ENCODE measurements at places on chromosomes 2 and 18.

DNA sequence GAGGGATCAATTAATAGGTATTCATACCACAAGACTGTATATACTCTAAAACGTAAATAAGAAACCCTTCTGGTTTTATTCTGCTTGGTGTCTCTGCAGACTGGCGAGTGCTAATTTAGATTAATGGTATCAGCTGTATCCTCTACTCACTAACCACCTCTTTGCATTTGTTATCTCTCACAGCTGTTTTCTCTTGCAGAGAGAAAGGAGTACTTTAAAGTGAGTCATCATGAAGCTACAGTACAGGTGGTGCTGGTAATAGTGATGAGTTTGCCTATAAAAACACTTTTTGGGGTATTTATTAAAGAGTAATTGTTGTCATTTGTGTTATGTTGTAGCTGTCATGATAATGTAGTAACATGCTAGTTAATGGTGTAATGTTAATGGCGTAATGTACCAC, 147.7 kb downstream of the NETO1 start:
- no peak for DNase-seq

DNA sequence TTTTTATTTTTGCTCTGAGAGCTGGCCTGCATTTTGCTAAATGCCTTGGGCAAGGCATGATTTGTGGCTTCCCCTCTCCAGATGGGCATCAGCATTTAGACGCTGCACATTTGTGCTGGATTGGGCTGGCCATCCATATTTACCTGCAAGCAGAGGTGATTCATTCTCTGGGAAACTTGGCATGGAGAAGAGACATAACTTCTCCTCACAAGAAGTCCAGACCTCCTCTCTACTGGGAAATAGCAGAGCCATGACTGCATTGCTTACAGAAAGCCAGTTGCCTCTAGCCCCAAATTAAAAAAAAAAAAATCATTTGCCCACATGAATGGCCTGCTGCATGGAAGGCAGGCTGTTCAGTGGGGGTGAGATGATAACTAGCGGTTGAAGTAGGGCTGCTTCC, 120.1 kb downstream of the ACTR3 start:
- DNase-seq: no peak

DNA sequence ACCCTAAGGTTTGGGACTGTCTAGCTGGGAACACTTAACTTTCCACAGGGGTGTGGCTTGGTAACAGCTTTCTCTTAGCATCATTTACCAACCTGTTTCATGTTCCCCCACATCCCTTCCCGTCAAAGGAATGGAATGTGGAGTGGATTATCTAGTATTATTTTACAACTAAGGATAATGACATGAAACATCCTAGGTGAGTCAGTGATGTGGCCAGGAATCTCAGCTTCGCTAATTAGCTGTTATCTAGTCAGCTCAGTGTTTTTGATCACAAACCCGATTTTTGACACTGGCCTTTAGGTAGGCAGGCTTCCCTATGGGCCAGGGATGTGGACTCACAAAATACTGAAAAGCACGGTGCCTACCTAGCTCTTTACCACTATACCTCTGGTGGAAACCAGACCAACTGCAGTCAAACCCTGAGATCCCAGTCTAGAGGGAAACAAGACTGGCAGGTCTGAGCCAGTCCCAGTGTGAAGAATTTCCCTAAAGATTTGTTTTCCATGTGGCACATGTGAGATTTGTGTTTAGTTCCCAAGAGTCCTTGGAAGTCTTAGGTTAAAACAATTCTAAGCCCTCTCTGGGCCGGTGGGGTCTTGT, 2.8 kb upstream of the NRP2 start:
- DNase-seq: no peak

GRCh38 chr2:211113334-211114175, 557.2 kb downstream of the CPS1 start:
- no peak for DNase-seq

DNA sequence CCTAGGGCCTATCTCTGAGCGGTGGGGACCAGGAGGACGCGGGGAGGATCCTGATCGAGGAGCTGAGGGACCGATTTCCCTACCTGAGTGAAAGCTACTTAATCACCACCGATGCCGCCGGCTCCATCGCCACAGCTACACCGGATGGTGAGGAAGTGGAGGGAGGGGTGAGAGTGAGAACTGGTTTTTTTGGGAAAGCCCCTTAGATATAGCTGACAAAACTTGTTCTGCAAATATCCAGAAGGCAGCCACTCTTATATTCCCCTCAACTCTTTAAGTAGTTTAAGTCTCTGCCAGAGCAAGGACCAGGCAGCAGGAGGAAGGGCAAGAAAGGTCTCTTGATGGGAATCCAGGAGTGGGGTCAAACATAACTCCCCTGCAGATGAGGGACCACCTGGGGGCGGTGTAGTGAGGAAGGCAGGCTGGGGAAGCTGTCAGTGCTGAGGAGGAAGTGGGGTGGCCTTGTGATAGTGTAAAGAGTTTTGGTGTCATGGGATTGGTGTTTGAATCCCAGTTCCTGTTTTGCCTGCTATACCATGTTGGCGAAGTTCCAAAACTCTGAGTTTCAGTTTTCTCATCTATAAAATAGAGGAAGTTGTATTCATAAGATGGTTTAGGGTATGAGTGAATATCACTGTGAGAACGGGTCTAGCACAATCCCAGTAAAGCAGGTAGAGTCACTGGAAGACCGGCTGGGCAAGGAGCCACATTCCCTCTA, 3.4 kb downstream of the NAGK start:
- DNase-seq: no peak

DNA sequence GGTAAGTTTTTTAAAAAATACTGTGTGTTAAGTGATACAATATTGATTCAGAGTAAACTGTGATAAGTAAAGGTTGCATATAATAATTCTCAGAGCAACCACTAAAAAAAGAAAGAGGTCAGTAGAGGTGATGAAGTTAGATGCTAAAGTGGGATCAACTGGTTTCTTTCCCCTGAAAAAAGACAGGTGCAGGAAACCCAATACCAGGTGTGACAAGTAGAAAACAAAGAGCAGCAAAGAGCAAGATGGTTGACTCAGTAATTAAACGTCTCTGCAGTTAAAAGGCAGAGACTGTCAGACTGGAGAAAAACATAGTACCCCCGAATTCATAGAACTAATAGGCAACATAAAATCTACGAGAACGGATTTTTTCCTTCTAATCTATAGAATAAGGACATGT, 128.3 kb downstream of the ATP9B start:
- no peak for DNase-seq

DNA sequence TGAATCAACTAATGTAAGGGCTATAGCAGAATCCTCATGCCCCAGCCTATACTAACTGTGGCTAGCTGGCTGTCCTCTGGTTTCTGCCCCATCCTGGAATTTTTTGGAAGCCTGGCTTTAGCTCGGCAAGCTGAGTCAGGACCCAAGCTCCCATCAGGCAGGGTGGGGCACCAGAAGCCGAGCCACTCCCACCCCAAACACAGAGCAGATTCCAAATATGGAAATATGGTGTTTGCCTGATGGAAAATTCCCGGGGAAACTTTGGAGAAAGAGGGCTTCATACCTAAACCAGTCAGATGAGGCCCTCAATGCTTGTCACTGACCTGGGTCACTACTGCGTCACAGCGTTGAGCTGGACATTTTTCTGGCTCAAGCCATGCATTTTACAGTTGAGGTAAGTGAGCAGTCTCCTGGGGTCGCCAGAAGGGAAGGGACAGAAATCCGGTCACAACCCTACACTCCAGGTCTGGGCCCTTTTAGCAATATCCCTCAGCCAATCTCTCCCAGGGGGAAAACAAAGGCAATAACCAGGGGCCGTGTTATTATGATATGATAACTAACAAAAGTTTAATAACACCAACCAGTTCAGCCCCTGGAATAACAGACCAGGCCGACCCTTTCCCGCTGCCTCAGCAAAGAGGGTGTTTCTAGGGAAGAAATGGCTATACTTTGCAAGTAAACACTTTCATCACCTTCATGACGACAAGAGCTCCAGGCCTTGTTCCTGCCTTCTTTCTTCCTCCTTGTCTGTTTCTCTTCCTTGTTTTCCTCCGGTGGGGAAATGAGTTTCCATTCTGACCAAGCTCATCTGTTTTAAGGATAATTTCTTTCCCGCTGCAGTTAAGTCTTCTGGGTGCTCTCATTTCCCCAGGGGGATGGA, 37.7 kb downstream of the PSD4 start:
- DNase-seq: no peak

DNA sequence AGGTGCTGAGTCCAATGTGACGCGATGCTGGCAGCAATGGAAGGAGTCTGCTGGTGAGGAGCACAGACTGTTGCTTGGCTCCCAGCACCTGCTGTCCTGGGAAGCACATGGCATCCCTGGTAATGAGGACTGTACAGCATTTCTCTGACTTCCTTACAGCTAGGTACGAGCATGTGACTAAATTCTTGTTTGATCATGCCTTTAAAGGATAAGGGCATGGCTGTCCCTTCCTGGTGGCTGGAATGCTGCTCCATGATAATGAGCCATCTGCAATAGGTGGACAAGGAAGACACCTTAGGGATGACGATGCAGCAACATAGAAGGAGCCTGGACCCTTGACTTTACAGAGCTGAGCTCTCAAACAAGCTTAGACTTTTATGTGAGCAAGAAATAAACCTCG, 278.0 kb upstream of the SPRED2 start:
- no peak for DNase-seq

- no peak for DNase-seq
Observed at GRCh38 chr2:65580824-65581223, 148.4 kb upstream of the SPRED2 start.

GRCh38 chr18:12421732-12422131, 14.0 kb downstream of the PRELID3A start:
- DNase-seq: no peak

DNA sequence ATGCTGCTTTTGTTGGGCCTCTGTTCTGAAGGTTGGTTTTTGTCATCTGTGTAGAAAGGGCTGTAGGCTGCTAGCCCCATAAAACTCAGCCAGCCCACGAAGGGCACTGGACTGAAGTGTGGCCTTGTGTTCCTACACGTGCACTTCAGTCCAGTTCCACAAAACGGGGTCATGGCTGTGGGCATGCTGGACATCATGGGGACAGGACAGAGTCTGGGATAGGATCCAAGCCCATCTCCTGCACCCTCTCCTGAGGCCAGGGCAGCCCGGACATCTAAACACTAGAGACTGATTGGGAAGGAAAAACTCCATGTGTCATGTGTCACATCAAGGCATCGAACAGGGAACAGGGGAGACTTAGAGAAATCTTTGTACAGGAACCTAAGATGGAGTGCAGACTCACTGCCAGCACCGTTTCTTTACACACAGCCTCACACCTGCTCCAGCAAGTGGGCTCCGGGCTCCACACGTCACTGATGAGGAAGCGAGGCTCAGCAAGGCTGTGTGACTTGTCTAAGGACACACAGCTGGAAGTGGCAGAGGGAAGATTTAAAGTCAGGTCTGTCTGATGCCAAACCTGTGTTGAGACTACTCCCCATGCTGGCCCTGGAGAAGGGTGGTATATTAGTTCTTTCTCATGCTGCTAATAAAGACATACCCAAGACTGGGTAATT, 74.8 kb upstream of the BCL2L11 start:
- no peak for DNase-seq

DNA sequence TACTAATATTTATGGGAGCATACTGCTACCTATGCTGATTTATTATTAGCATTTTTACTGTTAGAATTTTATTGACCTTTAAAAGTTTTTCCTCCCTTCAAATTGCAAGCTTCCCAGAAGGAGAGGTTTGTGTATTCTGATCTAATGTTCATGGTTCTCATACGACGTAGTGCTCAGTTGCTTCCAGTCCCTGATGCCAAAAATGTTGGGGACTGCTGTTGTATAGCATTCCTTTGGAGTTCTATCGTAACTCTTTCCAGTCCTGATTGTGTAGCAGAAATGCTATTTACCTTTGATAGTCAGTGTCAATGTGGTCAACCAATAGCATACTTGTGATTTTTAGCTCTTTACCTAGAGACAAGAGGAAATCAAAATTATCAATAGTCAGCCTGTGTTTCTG, 69.5 kb upstream of the ZSWIM2 start:
- DNase-seq: no peak

- DNase-seq: no peak
Observed at GRCh38 chr18:8426401-8426800, 182.8 kb upstream of the RAB12 start.

- DNase-seq: peak; percentile 24
Observed at GRCh38 chr2:96485751-96486651, 19.2 kb downstream of the NEURL3 start.

DNA sequence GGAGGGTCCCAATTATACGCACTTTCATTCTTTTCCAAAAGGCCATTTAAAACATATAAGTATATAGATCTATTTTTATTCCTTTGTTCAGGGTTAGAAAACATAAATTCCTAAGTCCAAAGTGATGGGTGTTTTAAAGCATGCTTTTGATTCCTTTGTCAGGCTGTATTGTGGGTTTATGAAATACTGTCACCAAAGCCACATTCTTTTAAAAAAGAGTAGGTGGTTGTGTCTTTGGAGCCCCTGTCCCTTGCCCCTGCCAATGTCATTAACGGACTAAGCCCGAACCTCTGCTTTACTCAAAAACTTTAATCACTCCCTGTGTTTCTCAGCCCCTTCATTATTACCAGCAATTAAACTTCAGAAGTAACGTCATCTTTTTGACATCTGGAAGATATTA, 104.9 kb upstream of the APCDD1 start:
- no peak for DNase-seq

DNA sequence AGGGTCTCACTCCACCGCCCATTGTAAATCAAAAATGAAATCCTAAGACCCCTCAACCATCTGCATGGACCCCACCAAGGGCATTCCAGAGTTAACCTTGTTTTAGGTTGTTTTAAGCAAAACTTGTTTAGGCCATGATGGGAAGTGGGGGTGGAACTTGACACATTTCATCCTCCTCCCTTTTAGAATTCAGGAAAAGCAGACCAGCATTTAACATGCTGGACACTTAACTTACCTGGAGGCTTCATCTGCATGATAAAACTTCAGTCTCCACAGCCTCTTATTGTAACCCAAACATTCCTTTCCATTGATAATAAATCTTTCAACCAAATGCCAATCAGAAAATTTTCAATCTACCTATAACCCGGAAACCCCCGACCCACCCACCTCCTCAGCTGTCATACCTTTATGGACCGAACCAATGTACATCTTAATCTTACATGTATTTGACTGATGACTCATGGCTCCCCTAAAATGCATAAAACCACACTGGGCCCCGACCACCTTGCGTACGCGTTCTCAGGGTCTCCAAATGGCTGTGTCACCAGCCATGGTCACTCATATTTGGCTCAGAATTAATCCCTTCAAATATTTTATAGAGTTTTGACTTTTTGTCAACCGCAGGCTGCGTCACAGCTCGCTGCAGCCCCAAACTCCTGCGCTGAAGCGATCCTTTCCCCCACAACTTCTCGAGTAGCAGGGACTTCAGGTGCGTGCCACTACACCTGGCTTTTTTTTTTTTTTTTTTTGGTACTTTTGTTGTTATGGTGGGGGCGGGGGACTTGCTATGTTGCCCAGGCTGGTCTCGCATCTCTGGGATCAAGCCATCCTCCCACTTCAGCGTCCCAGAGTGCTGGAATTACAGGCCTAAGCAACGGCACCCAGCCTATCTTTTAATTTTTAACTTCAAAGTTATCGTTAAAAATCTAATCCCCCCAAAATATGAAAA, 917 bp downstream of the MPPE1 start:
- no peak for DNase-seq

GRCh38 chr2:129502781-129503180, 476.7 kb upstream of the RAB6C start:
- DNase-seq: no peak

GRCh38 chr2:152657043-152657442, 60.2 kb downstream of the PRPF40A start:
- no peak for DNase-seq

GRCh38 chr2:156826341-156826933, 390.3 kb downstream of the GPD2 start:
- no peak for DNase-seq

GRCh38 chr2:1610096-1610485, 134.2 kb downstream of the PXDN start:
- DNase-seq: no peak

GRCh38 chr2:84701880-84702279, 179.0 kb downstream of the TRABD2A start:
- no peak for DNase-seq

Data from thoracic aorta (tissue), 2 donors.